Activated CD8-positive, alpha-beta T cell treated with anti-CD3 and anti-CD28 coated beads, Interleukin-2, amount 10 ng/mL, durations not matched to agents 7 days and 5 days (primary cell): ENCODE measurements at places on chromosomes 1 and 21. TPM values are rescaled to one million over a fixed set of nuclear protein-coding genes. Genes with fewer than 3 reads are reported as not detected.

The LCE3E gene
- total RNA-seq = not detected

The SPRR1B gene
- total RNA-seq = not detected

GRCh38 chr1:218266356-218266755 lies 18.7 kb upstream of the RRP15 start:
- DNase-seq = no peak

- no peak for DNase-seq
These were observed 67.3 kb upstream of the RAB3GAP2 start for GRCh38 chr1:220339581-220339980.

GRCh38 chr1:246351721-246352120 lies 155.4 kb downstream of the SMYD3 start:
- DNase-seq = no peak

DNA sequence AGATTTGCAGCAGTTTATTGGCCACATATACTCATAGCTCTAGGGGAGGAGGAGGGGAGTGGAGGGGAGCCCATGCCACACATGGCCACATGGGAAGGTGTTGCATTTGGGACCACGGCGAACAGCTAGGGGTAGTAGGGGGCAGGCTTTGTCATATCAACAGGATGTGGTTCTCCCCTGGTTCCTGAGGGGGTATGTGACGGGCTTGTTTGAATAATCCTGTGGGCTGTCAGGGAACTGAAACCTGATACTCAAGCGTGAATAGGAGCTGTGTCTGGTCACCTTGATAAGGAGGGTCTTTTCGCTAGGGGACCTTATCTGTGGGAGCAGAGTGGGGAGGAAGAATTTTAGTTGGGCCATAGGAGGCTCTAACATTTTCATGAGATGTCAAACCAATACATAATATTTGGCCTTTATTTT lies 264.7 kb downstream of the CTH start:
- peak; percentile 26 for DNase-seq

DNA sequence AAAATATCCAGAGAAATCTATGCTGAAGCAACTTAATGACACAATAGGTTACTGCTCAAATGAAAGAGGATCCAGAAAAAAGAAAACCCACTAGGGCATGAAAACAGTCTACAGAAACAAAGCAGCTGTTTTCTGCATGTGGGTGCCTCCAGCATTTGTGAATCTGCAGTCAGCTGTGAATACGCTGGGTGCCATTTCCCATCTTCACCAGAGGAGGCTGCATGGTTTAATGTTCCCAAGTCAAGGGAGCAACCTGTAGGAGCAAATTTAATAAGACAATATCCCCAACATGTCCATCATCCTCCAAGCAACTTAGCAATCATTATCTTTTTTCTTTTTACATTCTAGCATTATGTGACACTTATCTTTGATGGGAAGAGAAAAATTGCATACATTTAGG lies 396.6 kb downstream of the BRINP2 start:
- no peak for DNase-seq

- peak; percentile 64 for DNase-seq
These were observed 84.4 kb upstream of the RAB4A start for GRCh38 chr1:229186373-229187056.

The KAZN gene
- total RNA-seq = 1.7 TPM

The CLCA2 gene
- total RNA-seq = not detected

DNA sequence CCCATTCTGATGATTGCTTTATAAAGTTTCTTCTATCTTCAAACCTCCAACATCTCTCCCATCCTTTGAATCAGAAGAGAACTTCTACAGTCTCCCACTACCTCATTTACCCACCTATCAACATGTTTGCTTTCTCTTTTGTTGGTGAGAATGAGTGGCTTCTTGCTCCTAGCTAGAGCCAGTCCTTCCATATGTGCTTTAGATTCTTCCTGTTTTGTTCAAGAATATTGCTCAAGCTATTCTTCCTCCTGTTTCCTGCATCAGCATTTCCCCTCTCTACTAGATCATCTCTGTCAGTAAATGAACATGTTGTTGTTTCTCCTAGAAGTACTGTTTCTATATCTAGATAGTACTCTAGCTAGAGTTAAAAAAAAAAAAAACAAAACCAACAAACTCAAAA lies 6.3 kb downstream of the ATF6 start:
- DNase-seq = no peak

DNA sequence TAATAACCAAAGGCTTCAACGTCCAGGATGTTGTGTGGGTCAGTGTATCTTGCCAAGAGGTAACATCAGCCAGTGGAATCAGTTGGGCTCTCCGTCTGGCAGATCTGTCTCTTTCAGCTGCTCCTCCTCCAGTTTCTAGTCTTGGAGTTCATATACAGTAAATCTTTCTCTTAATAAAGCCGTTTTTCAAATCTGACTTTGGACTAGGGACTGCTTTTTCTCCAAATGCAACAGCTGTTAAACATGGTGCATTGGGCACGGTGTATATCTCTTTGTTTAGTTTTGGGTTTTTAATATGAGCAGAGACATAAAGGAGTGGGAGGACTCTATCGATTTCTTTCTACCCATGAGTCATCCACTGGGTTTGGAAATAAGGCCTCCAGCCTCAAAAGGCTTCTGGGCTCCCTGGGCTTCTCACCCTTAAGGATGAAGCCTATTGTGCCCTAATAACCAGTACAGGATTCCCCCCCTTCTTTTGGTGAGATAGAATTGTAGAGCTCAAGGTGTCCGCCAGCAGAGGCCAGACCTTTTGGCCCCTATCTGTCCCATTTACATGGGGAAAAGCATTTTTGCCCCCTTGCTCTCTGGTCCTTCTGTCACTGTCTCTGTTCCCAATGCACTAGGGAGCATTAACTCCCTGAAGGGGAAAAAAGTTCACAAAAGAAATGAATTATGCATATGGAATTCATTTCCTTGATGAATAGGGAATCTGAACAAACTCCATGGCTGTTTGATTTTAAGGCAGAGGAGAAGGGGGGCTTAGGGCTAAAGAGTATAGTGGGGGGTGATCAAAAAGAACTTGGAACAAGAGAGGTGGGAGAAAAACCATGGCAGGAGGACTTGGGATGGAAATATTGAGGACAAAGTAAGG lies 86.0 kb downstream of the PBX1 start:
- no peak for DNase-seq

- no peak for DNase-seq
These were observed 125.0 kb downstream of the TIAM1 start for GRCh38 chr21:31218830-31219608.

The MLLT11 gene
- total RNA-seq = 6.0 TPM

The COPA gene
- 128 TPM for total RNA-seq

The GPR25 gene
- total RNA-seq = 0.82 TPM

The KRTAP19-3 gene
- not detected for total RNA-seq

The CYP2J2 gene
- 2.7 TPM for total RNA-seq

DNA sequence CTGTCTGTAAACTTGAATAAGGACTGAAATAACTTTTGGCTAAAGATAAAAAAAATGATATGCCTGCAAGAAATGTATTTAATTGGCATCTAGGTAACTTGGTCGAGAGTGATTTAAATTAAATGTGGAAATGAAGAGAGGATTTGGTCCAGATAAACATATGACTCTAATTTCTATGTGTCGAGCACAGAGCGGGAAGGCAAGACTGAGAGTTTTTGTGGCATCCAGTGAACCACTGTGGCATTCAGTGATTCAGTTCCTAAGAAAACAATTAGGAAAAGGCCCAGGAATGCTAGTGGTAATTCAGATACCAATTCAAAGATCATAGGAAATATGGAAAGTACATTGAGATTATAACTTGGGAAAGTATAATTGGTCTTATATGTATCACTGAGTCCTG lies 39.6 kb downstream of the PDE4B start:
- DNase-seq = no peak

GRCh38 chr1:107668762-107669161 lies 296.2 kb downstream of the VAV3 start:
- DNase-seq = no peak

The LEFTY1 gene
- not detected for total RNA-seq

The CASP9 gene
- 10.7 TPM for total RNA-seq

GRCh38 chr1:235631816-235632215 lies 17.8 kb downstream of the GNG4 start:
- no peak for DNase-seq

DNA sequence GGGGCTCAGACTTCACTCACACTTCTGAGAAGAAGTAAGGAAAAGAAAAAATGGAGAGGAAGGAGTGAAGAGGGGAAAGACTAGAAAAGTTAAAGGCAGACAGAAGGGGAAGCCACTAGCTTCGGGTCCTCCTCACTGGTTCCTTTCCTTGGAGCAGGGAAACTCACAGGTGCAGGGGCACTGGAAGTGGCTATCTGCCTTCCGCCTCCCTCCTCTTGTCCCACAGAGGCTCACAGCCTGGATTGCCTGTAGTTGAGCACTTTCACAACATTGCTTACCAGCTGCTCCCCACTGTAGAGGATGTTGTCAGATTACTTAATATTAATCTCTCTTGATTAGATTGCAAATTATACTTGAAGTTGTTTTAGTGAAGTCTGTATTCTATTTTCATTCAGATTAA lies 21.6 kb upstream of the ABCA4 start:
- DNase-seq = no peak

- no peak for DNase-seq
These were observed 9.0 kb upstream of the RPTN start for GRCh38 chr1:152167835-152168534.

DNA sequence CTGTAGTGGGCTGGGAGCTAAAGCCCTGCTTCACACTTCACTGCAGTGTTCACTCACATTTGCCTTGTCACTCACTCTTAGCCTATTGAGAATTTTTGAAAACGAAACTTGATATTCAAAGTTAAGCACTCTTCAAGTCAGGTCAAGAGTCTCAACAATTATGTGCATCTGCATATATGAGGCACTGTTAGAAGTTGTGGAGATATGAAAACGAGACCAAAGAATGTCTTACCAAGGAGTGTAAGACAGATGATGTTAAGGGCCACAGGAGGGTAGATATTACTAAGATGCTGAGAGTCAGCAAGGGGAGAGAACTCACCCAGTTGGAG lies 64.7 kb upstream of the GJA8 start:
- DNase-seq = no peak

DNA sequence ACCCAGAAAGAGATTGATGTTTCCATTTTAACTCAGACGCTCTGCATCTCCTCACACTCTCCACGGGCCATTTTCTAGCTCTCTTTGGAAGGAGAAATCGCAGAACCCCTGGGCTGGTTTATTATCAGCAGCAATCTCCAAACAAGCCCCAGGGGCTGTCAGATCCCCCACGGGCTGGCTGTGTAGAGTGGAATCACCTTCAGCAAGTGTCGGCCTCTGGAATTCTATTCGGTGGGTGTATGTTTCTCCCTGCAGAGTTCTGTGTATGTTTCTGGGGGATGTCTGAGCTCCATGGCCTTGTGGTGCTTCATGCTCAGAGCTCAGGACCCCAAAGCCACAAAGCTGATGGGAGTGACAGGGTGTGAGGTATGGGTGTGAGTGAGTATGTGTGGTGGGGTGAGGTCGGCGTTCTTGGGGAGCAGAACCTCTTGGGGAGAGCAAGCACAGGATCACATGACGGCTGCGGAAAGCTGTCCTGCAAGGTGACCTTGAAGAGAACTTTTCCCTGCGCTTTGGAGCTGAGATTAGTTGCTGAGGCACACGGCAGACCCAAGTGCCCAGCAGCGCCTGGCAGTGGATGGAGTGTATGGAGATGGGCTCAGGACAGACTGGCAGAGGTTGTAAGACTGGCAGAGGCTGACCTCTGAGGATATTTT lies 489 bp downstream of the ACOT11 start:
- no peak for DNase-seq

The KLHL12 gene
- 31.7 TPM for total RNA-seq

- no peak for DNase-seq
These were observed 57.9 kb upstream of the ADORA3 start for GRCh38 chr1:111561328-111561727.

The UBL4B gene
- total RNA-seq = not detected

- no peak for DNase-seq
These were observed 12.5 kb downstream of the GPX7 start for GRCh38 chr1:52614671-52615070.

GRCh38 chr1:157842939-157843338 lies 1.3 kb upstream of the CD5L start:
- DNase-seq = no peak

DNA sequence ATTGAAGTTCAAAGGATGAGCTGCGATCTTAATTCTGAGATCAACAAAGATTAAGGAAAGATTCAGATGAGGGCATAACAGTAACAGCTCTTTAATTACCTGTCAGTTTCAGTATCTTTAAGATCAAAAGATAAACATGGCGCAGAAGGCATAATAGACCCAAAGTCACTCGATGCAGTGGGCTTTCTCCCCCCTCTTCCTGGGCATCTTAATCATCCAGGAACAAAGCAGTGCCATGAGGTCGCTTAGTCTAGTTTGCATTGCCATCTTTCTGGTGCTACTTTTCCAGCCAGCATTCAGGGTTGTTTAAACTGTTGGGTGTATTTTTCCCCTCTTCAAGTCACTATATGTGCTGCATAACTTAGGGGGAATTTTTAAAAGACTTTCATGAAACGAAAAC lies 72.3 kb downstream of the HUNK start:
- DNase-seq = no peak

- no peak for DNase-seq
These were observed 248.9 kb downstream of the CHRM3 start for GRCh38 chr1:239635276-239635675.

- no peak for DNase-seq
These were observed 420.6 kb upstream of the DEPDC1 start for GRCh38 chr1:68917456-68917855.
